ENCODE measurements at places on chromosomes 2 and 18.

GRCh38 chr2:129763966-129764365 lies 215.5 kb upstream of the RAB6C start:
- no peak for DNase-seq

GRCh38 chr2:38174646-38175423 lies 98.9 kb upstream of the CYP1B1 start:
- peak; percentile 99 for DNase-seq

GRCh38 chr2:235990344-235990743 lies 177.8 kb downstream of the GBX2 start:
- no peak for DNase-seq

GRCh38 chr18:11004294-11004693 lies 145.1 kb downstream of the PIEZO2 start:
- no peak for DNase-seq

- no peak for DNase-seq
Measured at GRCh38 chr2:3179208-3179607, 198.4 kb downstream of the EIPR1 start.

Measured in AG09309 (cell line).